ENCODE measurements at places on chromosomes 1 and 21.

DNA sequence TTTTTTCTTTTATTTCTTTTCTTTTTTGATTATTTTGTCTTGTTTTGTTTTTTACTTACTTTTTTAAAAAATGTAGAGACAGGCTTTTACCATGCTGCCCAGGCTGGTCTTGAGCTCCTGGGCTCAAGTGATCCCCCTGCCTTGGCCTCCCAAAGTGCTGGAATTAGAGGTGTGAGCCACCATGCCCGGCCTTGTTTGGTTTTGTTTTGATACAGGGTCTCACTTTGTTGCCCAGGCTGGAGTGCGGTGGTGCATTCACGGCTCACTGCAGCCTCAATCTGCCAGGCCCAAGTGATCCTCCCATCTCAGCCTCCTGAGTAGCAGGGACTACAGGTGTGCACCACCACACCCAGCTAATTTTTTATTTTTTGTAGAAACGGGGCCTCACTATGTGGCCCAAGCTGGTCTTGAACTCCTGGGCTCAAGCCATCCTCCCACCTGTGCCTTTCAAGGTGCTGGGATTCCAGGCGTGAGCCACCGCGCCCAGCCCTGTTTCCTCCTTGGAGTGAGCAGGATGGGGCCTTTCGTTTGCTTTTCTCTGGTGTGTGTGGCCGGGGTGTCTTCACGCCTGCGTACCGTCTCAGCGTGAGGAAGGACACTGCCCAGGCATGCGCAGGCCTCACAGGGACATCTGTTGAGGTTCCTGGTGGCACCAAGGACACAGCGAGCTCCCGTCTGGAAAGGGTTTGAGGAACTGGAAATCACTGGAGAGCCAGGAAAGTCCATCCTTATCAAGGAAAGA lies 15.5 kb downstream of the SLC45A1 start:
- no peak for DNase-seq

- no peak for DNase-seq
Measured at GRCh38 chr1:184641894-184642293, 112.8 kb downstream of the EDEM3 start.

GRCh38 chr1:172468296-172468695 lies 24.4 kb upstream of the PIGC start:
- DNase-seq = no peak

DNA sequence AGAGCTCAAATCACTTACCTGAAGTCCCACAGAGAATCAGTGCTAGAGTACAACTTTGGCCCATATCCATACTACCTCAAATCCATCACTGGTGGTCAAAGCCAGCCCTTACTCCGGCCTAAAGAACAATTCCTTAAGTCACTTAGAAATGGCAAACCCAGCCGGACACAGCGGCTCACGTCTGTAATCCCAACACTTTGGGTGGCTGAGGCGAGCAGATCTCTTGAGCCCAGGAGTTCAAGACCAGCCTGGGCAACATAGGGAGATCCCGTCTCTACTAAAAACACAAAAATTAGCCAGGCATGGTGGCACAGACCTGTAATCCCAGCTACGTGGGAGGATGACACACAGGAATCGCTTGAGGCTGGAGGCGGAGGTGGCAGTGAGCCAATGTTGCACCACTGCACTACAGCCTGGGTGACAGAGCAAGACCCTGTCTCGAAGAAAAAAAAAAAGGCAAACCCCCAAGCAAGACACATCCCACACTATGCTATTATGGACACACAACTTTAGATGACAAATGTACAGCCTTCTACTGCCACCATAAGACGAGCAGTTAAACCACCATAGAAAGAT lies 24.0 kb downstream of the NPHP4 start:
- DNase-seq = no peak

DNA sequence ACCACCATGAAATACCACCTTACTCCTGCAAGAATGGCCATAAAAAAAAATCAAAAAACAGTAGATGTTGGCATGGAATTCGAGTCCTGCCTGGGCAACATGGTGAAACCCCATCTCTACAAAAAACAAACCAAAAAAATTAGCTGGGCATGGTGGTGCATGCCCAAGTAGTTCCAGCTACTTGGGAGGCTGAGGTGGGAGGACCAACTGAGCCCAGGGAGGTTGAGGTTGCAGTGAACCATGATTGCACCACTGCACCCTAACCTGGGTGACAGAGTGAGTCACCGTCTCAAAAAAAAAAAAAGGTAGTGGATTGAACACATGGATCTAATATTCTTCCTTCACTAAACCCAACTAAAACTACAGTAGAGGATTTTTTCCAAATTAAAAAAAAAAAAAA lies 125.9 kb downstream of the CCDC185 start:
- DNase-seq = no peak

DNA sequence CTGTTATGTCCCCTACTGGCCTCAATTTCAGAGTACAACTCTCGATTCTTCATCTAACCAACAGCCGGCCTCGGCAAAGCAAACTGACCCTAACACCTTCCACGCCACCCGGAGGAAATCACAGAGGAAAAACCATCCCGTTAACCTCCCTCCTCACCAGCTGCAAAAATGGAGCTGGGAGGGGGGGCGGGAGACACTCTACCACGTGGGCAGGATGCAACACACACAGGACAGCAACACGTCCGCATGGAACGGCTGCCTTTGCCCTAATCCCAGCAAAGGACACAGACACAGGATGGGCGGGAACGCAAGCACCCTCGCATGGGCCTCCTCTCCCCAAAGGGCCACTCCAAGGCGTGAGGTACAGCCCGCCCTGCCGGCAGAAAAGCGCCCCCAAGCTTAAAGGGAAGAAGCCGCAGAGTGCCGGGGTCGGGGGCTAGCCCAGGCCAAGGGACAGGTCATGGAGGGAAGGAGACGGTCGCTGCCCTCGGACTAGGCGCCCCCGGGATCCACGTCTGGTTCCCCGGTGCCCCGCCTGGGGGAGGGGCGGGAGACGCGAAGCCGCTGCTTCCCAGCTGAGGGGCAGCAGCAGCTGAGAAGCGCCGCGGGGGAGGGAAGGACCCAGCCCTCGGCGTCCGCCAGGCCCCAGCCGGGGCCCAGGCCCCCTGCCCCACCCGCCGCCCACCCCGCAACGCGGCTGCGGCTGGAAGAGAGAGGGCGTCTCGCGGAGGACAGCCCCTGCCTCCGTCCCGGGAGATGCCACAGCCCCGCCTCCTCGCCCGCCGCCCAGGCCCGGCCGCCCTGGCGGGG lies 590 bp downstream of the FOXJ3 start:
- DNase-seq = no peak

GRCh38 chr1:116453481-116453880 lies 80.4 kb downstream of the ATP1A1 start:
- DNase-seq = no peak

GRCh38 chr1:153866045-153866850 lies 56.5 kb downstream of the GATAD2B start:
- DNase-seq = no peak

DNA sequence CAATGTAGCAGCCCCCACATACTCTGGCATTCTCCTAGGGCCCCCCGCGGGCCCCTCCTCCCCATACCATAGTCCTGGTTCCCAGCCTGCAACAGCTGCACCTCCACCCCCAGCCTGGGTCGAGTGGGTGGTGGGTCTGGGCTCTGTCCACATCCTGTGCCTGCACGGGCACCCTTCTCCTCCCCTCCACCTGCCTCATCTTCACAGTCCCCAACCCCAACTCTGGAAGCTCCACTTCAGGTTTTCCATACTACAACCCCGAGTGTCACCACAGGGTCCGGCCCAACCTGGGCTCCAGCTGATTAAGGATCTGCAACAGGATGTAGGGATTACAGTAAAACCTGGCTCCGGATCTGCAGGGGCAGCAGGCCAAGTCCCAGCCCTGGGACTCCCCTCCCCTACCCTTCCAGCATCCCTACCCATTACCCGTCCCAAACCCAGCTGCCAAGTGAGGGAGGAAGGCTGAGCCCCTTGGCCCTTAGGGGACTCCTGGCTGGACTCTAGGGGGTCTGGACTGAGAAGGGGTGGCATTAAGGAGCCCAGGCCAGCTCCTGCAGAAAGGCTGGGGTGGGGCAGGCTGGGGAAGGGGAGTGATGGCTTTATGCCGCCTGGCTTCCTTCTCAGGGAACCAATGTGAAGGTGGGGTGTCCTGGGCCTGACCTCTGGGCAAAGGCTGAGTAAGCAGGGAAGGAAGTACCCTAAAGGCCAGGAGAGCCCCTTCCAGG lies 116.8 kb downstream of the CASZ1 start:
- no peak for DNase-seq

GRCh38 chr1:201312298-201312697 lies 29.0 kb downstream of the PKP1 start:
- no peak for DNase-seq

GRCh38 chr1:195981448-195982139 lies 626.6 kb downstream of the KCNT2 start:
- no peak for DNase-seq

- no peak for DNase-seq
Measured at GRCh38 chr1:8424539-8425116, 106.7 kb downstream of the SLC45A1 start.

DNA sequence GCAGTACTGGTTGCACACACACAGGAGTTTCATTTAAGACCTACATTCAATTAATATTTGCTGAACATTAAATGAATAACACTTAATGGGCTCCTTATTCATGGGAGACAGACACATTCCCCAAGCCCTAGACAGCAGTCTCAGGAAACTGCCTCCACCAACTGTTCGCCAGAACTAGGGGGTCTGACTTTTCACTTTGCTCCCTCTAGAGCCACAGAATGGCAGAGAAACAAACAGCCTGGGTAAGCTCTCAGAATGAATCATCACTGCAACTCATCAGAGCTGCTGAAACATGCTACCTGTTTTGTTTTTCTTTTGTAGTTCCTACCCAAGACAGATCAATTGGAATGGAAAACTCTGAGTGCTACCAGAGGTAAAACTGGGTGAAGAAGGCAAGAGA lies 31.7 kb downstream of the ELK4 start:
- no peak for DNase-seq

GRCh38 chr1:156704930-156705320 lies 458 bp downstream of the CRABP2 start:
- DNase-seq = no peak

DNA sequence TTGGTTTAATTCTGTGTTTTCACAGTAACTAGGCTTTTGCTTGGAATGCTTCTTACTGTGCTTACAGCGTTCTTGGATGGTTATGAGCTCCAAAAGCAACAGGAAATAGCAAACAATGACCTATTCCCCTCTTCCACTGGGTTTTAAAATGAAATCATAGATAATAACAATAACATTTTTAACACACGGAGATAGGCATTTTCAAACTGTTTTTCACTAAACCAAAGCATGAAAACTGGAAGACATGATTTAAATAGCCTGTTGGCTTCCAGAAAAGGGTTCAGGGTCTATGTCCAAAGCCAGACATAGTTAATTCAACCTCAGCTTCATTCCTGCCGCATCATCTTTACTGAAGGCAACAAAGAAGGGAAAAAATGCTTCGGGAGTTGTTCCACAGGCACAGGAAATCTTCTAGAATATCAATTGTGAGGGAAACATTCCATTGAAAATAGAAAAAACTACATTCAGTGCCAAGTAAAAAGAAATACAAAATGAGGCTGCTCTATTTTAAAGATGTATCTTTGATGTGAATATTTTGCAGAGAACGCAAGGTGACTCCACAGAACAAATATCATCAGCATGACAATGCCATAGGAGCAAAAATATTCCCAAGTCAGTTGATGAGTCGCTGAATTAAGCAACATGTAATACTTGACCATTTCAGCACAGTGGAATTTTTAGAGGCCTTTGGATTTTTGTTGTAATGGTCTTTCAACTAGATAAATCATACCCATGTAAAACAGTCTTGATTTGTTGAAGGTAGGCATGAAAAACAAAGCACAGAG lies 80.7 kb downstream of the NID1 start:
- no peak for DNase-seq

DNA sequence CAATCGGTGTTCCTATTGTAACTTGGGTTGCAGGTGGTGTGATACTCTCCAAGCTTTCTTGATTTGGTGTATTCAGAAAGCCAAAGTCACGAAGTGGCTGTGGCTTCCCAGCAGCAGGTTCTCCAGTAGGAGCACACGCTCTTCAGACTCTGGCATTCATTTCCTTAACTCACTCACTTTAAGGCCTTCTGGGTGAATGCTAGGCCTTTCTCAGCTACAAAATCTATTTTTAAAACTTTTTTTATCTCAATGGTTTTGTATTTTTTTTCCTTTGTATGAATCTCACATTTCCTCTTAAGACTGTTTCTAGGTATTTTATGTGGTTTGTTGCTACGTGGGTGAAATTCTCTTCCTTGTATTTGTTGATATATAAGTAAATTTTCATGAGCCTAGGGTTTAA lies 22.9 kb upstream of the PKN2 start:
- no peak for DNase-seq

DNA sequence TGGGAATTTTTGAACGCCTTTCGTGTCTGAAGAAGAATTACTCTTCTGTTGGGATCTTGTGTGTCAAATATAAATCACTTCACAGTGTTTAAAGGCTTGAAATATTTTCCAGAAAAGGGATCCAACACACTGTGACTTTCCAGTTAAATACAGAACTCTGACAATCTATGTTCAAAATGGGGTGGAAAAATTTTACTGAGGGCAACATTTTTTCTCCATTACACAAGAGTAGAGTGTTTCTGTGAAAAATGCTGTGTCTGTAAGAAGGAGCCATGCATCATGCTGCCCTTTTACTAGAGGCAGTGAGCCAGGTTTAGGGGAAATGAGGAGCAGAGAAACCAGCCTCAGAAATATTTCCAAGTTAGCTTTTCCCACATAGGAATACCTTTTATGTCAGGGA lies 86.5 kb downstream of the VPS13D start:
- no peak for DNase-seq

GRCh38 chr1:182054698-182055326 lies 6.7 kb downstream of the ZNF648 start:
- DNase-seq = no peak

- no peak for DNase-seq
Measured at GRCh38 chr1:200444478-200444877, 34.6 kb upstream of the ZNF281 start.

DNA sequence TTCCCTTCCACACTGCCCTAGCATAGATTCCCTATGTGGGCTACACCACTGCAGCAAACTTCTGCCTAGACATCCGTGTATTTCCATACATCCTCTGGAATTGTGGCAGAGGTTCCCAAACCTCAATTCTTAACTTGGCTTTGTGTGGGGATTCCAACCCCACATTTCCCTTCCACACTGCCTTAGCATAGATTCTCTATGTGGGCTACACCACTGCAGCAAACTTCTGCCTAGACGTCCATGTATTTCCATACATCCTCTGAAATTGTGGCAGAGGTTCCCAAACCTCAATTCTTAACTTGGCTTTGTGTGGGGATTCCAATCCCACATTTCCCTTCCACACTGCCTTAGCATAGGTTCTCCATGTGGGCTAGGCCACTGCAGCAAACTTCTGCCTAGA lies 31.4 kb downstream of the ZNF670 start:
- DNase-seq = no peak

GRCh38 chr1:93979040-93979717 lies 69.9 kb upstream of the GCLM start:
- no peak for DNase-seq

GRCh38 chr1:222583079-222583478 lies 6.7 kb downstream of the TAF1A start:
- no peak for DNase-seq

GRCh38 chr1:192386051-192386650 lies 69.4 kb downstream of the RGS21 start:
- DNase-seq = no peak

- DNase-seq = no peak
Measured at GRCh38 chr1:157168015-157168414, 29.8 kb upstream of the ETV3 start.
